ENCODE measurements at places on chromosomes 2 and 18. TPM values are rescaled to one million over a fixed set of nuclear protein-coding genes. Genes with fewer than 3 reads are reported as not detected.

The RAPH1 gene
- total RNA-seq = 19.4 TPM

The CDK5R2 gene
- not detected for total RNA-seq

The HAAO gene
- 0.53 TPM for total RNA-seq

The IL37 gene
- total RNA-seq = not detected

The PRKAG3 gene
- total RNA-seq = 0.40 TPM

Data from aortic smooth muscle cell (primary cell).